ENCODE measurements at places on chromosomes 16 and 17. TPM values are rescaled to one million over a fixed set of nuclear protein-coding genes. Genes with fewer than 3 reads are reported as not detected.
A peak's percentile ranks its signal among the peaks of the same experiment; 100 is the strongest.

ODF4 gene
- not detected for total RNA-seq

ZG16 gene
- not detected for total RNA-seq

FADS6 gene
- total RNA-seq, result not detected

DNA sequence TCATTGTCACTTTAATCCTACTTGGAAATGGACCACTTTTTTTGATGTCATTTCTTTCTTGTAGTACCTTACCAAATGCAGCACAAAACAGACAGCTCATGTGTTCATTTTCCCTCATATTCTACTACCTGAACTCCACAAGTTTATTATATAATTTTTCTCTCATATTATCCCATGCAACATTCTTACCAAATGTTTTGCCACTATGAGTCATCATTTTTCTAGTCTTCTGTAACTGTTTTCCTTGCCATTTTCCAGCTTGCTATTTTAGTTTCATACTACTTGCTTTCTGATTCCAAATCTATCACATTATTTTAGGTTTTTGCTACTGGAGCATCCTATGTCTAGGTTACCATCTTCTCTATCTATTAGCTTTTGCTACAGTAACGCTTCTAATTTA is 332.7 kb downstream of the ZFHX3 start:
- H3K4me1 ChIP-seq, result peaks cover 4% of the 10 kb centered on the region
- no peak overlapping the region for H3K27ac ChIP-seq
- no peak for DNase-seq
- H3K4me3 ChIP-seq, result no peak overlapping the region

- H3K27me3 ChIP-seq, result no peaks in the 10 kb centered on the region
- DNase-seq, result no peak
- H3K27ac ChIP-seq, result no peak overlapping the region
- no peak overlapping the region for H3K4me3 ChIP-seq
Observed at GRCh38 chr16:57676553-57677085, 8.5 kb downstream of the ADGRG3 start.

DNA sequence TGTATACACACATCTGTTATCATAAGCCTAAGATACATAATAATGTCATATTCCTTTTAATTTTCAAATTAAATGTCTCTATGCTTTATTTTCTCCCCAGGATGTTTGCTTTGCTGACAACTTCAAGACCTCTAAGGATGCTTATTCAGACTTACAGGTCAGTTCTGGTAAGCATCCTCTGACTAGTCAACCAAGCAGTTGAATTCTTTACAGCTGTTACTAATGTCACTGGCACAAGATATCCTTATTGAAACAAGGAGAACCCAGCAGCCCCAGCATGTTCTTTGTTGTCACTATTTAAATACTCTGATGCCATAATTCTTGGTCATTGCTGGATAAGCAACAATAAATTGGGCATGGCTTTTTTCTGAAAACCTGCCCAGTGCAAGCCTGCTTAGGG is 232.3 kb upstream of the PMFBP1 start:
- no peaks in the 10 kb centered on the region for H3K27me3 ChIP-seq
- H3K36me3 ChIP-seq, result no peaks in the 10 kb centered on the region
- H3K4me1 ChIP-seq, result no peaks in the 10 kb centered on the region
- H3K4me3 ChIP-seq, result no peak overlapping the region
- DNase-seq, result no peak

DNA sequence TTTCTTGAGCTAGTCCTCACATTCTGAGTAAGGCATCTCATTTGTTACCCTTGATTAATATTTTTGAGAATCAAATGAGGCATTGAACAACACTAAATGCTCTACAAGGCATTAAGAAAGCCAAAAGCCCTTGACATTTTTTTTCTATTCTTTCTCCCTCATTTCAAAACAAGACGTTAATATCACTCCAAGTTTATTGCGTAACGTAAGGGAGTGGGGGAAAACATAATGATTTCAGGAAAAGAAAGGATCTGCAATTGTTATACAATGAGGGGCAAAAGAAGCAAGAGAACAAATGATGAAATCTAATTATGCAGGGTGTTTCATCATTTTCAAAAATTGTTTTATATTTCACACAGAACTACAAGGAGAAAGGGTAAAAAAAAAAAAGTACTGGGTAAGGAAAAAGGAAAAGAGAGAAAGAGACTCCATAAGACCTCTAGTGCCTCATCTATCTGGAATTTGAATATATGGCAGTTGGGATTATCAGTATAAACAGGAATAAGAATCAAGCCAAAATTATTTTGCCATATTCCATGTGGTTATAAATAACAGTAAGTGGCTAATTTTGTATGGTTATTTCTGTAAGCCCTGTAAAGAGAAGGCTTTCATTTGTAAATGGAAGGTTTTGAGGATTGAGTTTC is 163.0 kb downstream of the ABCA8 start:
- no peak for DNase-seq
- no peak overlapping the region for H3K4me3 ChIP-seq
- no peaks in the 10 kb centered on the region for H3K27me3 ChIP-seq
- no peaks in the 10 kb centered on the region for H3K4me1 ChIP-seq

DNA sequence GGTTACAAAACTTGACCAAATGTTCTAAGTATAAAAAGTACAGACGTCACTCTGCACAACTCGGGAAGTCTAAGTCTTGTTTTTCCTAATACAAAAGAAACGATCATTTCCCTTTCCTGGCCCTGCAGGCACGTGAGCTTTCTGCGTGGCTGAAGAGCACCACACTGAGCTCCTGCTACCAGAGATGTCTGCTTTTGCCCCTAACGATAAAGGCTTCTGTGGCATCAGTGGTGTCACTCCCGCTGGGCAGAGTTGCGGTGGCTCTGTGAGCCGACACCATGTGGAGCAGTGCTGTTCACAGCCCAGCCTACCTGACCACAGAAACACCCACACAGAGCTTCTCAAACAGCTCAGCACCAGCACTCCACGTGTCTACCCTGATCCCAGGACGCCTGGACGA is 20.5 kb downstream of the EMC8 start:
- H3K4me3 ChIP-seq, result no peak overlapping the region
- peaks cover 3% of the 10 kb centered on the region for H3K4me1 ChIP-seq
- H3K27me3 ChIP-seq, result no peaks in the 10 kb centered on the region

DNA sequence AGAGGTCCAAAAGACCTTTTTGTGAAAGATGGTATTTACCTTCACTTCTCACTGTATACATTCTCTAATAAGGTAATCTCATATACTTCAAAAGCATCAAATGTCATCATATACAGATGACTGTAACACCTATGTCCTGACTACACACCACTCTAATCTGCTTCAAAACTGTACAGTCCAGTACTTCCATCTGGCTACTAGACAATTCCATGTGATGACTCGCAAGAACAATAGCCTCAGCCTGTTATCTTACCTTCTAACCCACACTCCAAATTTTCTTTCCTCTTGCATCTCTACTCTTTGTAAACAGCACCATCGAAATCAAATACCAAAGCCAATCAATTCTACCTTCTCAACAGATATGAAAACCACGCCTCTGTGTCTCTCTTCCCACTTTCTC is 24.1 kb downstream of the MYO1D start:
- no peaks in the 10 kb centered on the region for H3K27me3 ChIP-seq
- H3K4me3 ChIP-seq, result no peak overlapping the region
- no peaks in the 10 kb centered on the region for H3K36me3 ChIP-seq
- peaks cover 11% of the 10 kb centered on the region for H3K4me1 ChIP-seq

- no peak for DNase-seq
- H3K27ac ChIP-seq, result no peak overlapping the region
- H3K27me3 ChIP-seq, result no peaks in the 10 kb centered on the region
- H3K36me3 ChIP-seq, result no peaks in the 10 kb centered on the region
- H3K4me1 ChIP-seq, result no peaks in the 10 kb centered on the region
Observed at GRCh38 chr17:66985338-66986237, 21.1 kb downstream of the CACNG4 start.

GRCh38 chr16:78957317-78958100 is 643.0 kb downstream of the MAF start:
- H3K27ac ChIP-seq, result no peak overlapping the region
- H3K27me3 ChIP-seq, result no peaks in the 10 kb centered on the region
- no peaks in the 10 kb centered on the region for H3K36me3 ChIP-seq
- no peak for DNase-seq
- H3K4me3 ChIP-seq, result no peak overlapping the region

- H3K36me3 ChIP-seq, result no peaks in the 10 kb centered on the region
- H3K4me1 ChIP-seq, result no peaks in the 10 kb centered on the region
- H3K27me3 ChIP-seq, result no peaks in the 10 kb centered on the region
- no peak overlapping the region for H3K4me3 ChIP-seq
- no peak overlapping the region for H3K27ac ChIP-seq
Observed at GRCh38 chr17:51794466-51794865, 364.0 kb downstream of the CA10 start.

DNA sequence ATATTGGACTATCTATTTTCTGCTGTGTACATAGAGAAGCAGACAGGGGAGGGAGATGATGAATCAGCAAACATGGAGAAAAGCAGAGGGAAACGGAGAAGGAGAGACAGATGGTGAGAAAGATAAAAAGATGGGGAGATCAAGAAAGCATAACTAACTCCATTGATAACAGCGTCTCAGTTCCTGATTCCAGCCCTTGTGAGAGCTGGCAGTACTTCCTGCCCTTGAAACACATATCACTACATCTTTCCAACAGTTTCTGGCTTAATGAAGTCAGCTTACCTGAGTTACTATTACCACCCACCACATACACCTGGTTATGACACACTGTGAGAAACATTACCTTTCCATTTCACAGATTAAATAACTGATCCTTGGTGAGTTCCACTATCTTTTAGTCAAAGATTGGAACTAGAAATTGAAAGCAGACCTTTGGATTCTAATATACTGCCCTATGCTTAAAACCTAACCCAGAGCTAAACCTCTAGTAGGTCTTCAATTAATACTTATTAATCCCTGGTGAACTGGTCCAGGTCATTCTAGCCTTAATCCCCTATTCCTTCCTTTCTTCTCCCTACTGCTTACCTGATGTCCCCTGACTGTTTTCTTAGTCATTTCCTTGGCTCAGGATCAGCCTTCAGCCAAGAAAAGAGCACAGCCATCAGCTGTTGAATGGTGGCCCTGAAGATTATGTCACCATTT is 346.6 kb upstream of the CCL2 start:
- H3K27me3 ChIP-seq, result no peaks in the 10 kb centered on the region
- H3K4me3 ChIP-seq, result no peak overlapping the region
- no peak overlapping the region for H3K27ac ChIP-seq
- H3K4me1 ChIP-seq, result no peaks in the 10 kb centered on the region
- DNase-seq, result no peak
- H3K36me3 ChIP-seq, result no peaks in the 10 kb centered on the region

DNA sequence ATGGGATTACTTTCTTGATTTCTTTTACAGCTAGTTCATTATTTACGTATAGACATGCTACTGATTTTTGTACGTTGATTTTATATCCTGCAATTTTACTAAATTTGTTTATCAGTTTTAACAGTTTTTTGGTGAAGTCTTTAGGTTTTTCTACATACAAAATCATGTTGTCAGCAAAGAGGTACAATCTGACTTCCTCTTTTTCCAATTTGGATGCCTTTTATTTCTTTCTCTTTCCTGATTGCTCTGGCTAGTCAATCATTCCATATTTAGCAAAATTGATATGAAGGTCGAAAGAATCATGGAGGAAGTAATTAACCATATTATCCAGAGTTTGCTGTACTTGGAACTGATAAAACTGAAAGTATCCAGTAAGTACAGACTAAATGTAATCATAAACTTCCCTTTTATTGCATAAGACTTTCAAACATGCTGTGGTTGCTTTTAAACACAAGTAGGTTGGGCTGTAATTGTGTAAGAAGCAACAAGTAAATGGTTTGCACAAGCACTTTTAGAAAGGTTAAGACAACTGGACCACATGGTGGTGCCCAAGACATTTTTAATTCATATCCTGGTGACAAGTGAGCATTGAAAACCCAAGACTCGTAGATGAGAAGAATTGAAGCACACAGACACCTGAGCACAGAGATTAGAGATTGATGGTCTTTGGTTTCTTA is 8.4 kb downstream of the GDE1 start:
- H3K4me3 ChIP-seq, result peak overlapping the region; percentile 26
- peaks cover 15% of the 10 kb centered on the region for H3K4me1 ChIP-seq
- H3K36me3 ChIP-seq, result peaks cover 8% of the 10 kb centered on the region

- H3K4me3 ChIP-seq, result no peak overlapping the region
- DNase-seq, result no peak
- H3K36me3 ChIP-seq, result no peaks in the 10 kb centered on the region
- H3K4me1 ChIP-seq, result no peaks in the 10 kb centered on the region
- H3K27ac ChIP-seq, result no peak overlapping the region
Observed at GRCh38 chr17:56449176-56449575, 144.3 kb upstream of the NOG start.

Data from thoracic aorta (tissue), 2 donors.